ENCODE measurements at places on chromosomes 11 and 22. TPM values are rescaled to one million over a fixed set of nuclear protein-coding genes. Genes with fewer than 3 reads are reported as not detected.

GRCh38 chr11:17915500-17916143 lies 97.2 kb downstream of the SERGEF start:
- no peak for DNase-seq

- no peak for DNase-seq
Observed at GRCh38 chr22:45769569-45770210, 98.1 kb downstream of the ATXN10 start.

GRCh38 chr11:107669191-107669740 lies 42.6 kb downstream of the SLN start:
- DNase-seq, result peak; percentile 88

GDPD4 gene
- not detected for total RNA-seq

MTMR3 gene
- total RNA-seq, result 37.4 TPM

RAB39A gene
- 0.69 TPM for total RNA-seq

GRCh38 chr11:104009744-104010143 lies 26.7 kb upstream of the DDI1 start:
- no peak for DNase-seq

- DNase-seq, result no peak
Observed at GRCh38 chr11:113839842-113840241, 35.5 kb downstream of the USP28 start.

DNA sequence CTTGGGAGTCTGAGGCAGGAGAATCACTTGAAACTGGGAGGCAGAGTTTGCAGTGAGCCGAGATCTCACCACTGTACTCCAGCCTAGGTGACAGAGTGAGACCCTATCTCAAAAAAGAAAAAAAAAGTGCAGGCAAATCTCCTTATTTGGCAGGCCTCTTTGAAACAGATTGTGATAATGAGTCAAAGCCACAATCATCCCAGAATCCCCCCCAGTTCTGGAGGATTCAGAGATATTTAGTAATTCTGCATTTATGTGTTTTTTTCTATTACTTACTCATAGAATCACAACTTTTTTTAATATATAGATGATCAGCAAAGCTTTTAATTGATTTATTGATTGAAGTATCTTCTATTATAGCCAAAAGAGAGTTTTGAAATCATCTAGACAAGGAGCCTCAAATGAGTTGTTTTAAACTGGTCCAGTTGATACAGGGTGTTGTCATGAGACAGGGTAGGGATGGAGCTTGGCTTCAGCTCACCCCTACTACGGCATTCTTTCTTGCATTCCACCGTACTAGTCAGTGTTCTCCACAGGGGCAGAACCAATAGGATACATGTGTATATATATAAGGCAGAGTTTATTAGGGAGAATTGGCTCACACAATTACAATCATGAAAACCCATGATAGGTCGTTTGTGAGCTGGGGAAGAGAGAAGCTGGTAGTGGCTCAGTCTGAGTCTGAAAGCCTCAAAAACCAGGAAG lies 39.3 kb upstream of the SORL1 start:
- no peak for DNase-seq

DNA sequence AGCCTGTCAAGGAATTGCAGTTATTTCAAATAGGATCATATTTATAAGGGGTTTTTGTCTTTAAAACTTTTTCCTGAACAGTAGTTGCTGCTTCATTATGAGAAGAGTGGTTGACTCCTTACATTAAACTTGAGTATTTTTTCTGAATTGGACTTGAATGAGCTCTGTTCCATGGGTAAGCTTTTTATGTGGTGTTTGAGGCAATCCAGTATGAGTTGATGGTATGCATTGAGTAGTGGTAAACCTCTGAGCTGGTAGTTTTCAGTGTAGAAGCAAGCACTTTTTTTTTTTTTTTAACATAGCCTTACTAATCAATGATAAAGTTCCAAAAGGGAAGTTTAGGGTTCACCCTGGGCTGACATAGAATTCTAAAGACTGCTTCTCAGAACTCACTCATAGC lies 3.4 kb downstream of the KMT2A start:
- DNase-seq, result no peak

GRCh38 chr11:47257177-47257516 lies 649 bp upstream of the NR1H3 start:
- no peak for DNase-seq

- no peak for DNase-seq
Observed at GRCh38 chr11:129968591-129969419, 33.8 kb downstream of the PRDM10 start.

SEPTIN3 gene
- under 0.01 TPM for total RNA-seq

ZNF214 gene
- total RNA-seq, result 2.1 TPM

HBB gene
- 2,785 TPM for total RNA-seq

NCF4 gene
- total RNA-seq, result 26.0 TPM

DNA sequence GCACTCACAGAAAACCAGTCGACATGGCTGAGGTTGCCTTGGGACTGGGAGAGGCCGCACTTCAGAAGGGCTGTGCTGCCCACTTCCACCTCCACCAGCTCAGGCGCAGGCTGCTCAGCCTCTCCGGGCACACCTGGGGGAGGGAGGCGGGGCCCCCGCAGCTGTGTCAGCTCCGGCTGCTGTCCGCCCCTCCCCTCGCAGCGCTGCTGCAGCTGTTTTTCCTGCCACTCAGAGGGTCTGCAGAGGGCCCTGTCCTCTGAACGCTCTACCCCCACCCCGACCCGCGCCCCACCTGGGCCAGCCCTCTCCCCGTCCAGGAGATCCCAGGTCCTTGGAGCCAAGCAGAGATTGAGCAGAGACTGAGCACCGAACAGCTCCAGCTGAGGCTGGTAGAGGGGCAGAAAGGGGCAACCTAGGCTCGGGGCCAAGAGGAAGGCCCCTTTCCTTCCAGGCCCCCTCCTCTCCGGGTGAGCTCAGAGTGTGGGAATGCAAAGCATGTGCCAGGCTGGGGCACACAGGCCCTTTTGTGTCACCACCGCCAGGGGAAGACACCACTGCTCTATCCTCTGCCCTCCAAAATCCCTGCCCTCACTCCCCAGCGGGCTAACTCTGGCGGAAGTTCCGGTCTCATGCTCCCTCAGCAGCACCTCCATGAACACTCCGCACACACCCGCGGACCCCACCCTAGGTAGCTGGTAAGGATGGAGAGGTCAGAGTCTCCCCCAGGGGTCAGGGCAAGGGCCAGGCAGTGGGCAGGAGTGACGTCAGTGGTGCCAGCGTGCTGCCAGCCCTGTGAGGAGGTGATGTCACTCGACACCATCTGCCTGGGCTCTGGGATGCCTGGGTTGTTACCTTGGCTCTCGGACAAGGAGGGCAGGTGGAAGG lies 1.6 kb downstream of the MCAM start:
- DNase-seq, result no peak

FXYD2 gene
- 5.8 TPM for total RNA-seq

DNA sequence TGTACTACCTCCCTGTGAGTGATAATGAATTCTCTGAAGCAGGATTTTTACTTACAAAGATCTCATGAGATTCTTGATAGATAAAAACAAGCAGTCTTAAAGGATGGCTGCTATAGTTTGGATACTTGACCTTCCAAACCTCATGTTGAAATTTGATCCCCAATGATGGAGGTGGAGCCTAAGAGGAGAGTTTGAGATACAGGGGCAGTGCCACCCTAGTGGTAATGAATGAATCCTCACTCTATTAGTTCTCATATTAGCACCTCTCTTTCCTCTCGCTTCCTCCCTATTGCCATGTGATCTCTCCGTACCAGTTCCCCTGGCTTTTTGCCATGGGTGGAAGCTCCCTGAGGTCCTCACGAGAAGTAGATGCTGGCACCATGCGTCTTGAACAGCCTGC lies 37.9 kb upstream of the OR8B8 start:
- no peak for DNase-seq

DNA sequence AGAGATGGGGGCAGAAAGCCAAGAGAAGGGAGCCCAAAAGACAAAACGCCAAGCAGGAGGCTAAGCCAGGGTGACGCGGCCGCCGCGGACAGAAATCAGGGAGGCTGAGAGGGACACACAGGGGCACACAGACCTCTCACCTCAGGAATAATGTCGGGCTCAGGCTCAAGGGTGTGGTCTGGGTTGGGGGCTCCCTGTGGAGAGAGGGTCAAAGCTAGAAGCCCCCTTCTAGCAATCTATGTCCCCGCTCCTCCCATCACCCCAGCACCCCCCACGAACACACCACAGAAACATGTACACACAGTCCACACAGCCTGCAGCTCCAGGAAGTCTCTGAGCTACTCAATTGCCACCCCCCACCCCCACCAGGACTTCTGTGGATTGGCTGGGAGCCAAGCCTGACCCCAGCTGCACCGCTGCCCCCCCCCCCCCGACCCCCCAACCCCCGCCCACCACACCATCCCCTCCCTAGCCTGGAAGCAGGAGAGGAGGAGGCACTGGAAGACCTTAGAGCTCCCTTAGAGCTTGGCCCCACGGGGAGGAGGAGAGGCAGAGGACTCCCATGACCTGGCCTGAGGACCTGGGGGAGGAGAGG lies 6.9 kb downstream of the BCL9L start:
- no peak for DNase-seq

OR52I1 gene
- total RNA-seq, result not detected

GRCh38 chr11:84437071-84437980 lies 1151.2 kb upstream of the CCDC90B start:
- DNase-seq, result no peak

LYVE1 gene
- 150 TPM for total RNA-seq

DNA sequence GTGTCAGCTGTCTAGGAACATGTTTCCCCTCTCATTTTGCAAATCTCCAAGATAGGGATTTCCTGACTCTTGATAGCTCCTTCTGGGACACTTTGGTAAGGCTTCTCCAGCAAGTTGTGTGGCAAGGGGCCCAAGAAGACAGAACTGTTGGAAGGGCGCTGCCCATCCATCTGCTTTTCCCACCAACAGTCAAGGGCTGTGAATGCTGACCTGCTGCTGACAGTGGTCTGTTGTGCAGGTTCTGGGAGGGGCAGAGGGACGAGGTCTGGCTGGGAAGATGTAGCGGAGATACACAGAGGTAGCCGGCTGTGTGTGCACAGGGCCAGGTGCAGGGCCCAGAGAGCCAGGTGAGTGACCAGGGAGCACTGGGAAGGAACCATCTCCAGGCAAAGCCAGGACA lies 12.2 kb downstream of the BCR start:
- no peak for DNase-seq

KRTAP5-7 gene
- total RNA-seq, result not detected

- no peak for DNase-seq
Observed at GRCh38 chr22:39654131-39654926, 83.8 kb downstream of the CACNA1I start.

GRCh38 chr11:64892838-64893193 lies 14.4 kb upstream of the EHD1 start:
- no peak for DNase-seq

DNA sequence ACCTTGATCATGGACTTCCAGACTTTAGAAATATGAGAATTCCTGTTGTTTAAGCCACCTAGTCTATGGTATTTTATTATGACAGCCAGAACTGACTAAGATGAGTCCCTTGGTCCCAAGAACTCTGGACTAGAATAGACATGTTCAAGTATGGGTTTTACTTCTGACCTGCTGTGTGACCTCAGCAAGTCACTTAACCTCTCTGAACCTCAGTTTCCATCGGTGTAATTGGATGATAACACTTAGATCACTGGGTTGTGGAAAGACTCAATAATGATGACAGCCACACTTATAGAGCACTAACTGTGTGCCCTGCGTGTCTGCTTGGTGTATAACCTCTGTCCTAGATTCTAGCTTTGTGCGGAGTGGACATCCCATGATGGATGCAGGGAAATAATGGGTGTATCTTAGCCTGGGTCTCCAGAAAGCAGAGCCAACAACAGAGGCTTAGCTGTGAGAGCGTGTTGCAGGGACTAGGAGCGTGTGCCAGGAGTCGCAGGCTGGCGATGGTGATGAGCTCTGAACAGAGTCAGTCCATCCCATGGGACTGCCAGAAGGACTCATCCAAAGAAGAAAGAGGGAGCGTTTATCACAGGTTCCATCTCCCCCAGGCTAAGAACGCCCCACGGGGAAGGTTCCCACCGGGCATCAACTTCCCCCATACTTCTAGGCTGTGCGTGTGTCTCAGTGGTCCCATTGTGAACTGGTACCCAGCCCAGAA lies 93.2 kb upstream of the TP53I11 start:
- no peak for DNase-seq

MPEG1 gene
- 17.4 TPM for total RNA-seq

KCNC1 gene
- not detected for total RNA-seq

DNA sequence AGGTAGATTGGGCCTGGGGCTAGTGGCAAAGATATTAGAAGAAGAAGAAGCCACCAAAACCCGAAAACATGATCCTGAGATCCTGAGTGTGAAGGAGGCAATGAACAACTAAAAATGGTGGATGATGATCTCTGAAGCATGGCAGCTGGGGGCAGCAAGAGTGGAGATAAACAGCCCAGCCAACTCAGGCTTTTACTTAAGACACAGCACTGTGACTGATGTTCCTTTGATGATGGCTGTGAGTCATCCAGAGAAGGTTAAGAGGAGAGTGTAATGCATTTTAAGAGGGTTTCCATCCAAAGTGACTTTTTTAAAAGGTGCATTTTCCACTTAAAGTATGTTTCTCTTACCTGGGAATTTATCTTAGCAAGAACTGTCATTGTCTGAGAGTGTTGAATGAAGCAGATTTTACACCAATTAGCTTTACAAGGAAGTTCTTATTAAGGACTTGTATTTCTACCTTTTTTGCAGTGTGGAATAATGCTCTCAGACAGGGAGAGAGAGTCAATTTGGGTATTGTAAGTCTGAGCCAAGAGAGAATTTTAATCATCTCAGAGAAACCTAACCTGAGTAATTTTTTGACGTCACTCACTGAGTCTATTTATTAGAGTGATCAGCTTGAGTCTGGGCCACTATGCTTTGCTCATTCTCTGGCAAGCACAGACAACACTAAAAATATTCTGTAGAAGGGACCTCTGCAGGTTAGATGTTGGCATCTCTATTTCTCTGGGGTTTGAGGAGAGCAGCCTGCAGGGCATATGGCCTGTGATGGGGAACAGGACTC lies 14.1 kb upstream of the CALCB start:
- no peak for DNase-seq

SMC1B gene
- not detected for total RNA-seq

DNA sequence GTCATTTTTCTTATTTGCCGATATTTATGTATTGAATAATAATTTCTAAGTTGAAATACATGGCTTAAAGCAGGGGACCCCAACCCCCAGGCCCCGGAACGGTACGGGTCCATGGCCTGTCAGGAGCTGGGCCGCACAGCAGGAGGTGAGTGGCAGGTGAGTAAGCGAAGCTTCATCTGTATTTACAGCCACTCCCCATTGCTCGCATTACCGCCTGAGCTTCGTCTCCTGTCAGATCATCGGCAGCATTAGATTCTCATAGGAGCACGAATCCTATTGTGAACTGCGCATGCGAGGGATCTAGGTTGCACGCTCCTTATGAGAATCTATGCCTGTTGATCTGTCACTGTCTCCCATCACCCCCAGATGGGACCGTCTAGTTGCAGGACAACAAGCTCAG lies 4.5 kb downstream of the ZMAT5 start:
- DNase-seq, result no peak

DNA sequence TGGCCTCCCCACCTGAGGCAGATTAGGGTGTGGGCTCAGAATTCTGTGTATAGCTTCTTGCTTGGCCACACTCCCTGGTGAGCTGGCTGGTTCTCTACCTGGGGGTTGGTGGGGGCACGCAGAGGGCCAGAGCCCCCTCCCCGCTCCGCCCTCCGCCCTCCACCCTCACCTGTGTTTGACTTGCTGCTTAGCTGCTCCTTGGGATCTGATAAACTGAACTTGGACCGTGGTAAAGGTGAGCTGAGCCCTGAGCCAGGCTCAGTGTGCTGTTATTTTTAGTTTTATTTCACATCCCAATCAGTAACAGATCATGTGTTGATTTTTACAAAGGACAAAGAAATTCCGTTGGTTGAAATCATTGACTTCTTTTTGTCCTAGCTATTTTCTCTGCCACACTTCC lies 2.0 kb downstream of the OVOL1 start:
- DNase-seq, result no peak

GRCh38 chr22:26780521-26780920 lies 123.1 kb downstream of the MIAT start:
- no peak for DNase-seq

UCP3 gene
- 5.6 TPM for total RNA-seq

GVQW3 gene
- 0.50 TPM for total RNA-seq

SEZ6L gene
- total RNA-seq, result 0.83 TPM

Data from esophagus muscularis mucosa (tissue), 4 donors.